ENCODE measurements at places on chromosomes 7 and 10. TPM values are rescaled to one million over a fixed set of nuclear protein-coding genes. Genes with fewer than 3 reads are reported as not detected.

- H3K27me3 ChIP-seq: no peaks in the 10 kb centered on the region
- no peak overlapping the region for H3K27ac ChIP-seq
- H3K4me3 ChIP-seq: no peak overlapping the region
- H3K4me1 ChIP-seq: no peaks in the 10 kb centered on the region
These were observed 109.7 kb upstream of the GDF10 start for GRCh38 chr10:47190301-47190700.

Gene DPP6
- polyA plus RNA-seq: not detected

DNA sequence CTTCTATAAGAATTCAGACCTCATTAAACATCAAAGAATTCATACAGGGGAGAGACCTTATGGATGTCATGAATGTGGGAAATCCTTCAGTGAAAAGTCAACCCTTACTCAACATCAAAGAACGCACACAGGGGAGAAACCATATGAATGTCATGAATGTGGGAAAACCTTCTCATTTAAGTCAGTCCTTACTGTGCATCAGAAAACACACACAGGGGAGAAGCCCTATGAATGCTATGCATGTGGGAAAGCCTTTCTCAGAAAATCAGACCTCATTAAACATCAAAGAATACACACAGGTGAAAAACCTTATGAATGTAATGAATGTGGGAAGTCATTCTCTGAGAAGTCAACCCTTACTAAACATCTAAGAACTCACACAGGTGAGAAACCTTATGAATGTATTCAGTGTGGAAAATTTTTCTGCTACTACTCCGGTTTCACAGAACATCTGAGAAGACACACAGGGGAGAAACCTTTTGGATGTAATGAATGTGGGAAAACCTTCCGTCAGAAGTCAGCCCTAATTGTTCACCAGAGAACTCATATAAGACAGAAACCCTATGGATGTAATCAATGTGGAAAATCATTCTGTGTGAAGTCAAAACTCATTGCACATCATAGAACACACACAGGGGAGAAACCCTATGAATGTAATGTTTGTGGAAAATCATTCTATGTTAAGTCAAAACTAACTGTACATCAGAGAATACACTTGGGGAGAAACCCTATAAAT lies 24.1 kb downstream of the ZNF37A start:
- H3K4me1 ChIP-seq: no peaks in the 10 kb centered on the region
- no peaks in the 10 kb centered on the region for H3K27me3 ChIP-seq
- peaks cover 7% of the 10 kb centered on the region for H3K36me3 ChIP-seq
- H3K27ac ChIP-seq: no peak overlapping the region
- no peak for DNase-seq
- no peak overlapping the region for H3K4me3 ChIP-seq

DNA sequence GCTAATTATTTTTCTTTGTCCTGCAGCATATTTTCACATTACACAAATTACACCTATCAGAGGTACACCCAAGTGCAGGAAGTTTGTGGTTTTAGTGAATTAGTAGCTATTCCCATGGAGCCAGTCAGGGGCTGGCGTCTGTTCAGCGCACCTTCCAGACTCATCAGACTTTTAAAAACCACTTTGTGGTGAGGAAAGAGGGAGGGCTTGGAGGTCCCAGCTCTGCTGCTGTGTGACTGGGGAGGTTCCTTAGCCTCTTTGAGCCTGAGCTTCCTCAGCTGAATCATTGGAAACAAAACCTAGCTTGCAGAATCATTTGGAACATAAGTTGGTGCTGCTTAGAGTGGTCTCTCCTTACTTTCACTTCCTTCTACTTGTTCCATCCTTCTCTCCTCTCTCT lies 175.4 kb downstream of the SORCS3 start:
- no peak overlapping the region for H3K4me3 ChIP-seq
- no peak overlapping the region for H3K27ac ChIP-seq
- no peak for DNase-seq
- no peaks in the 10 kb centered on the region for H3K27me3 ChIP-seq

Data from liver (tissue), 10 donors.